ENCODE measurements at places on chromosomes 2 and 18.

DNA sequence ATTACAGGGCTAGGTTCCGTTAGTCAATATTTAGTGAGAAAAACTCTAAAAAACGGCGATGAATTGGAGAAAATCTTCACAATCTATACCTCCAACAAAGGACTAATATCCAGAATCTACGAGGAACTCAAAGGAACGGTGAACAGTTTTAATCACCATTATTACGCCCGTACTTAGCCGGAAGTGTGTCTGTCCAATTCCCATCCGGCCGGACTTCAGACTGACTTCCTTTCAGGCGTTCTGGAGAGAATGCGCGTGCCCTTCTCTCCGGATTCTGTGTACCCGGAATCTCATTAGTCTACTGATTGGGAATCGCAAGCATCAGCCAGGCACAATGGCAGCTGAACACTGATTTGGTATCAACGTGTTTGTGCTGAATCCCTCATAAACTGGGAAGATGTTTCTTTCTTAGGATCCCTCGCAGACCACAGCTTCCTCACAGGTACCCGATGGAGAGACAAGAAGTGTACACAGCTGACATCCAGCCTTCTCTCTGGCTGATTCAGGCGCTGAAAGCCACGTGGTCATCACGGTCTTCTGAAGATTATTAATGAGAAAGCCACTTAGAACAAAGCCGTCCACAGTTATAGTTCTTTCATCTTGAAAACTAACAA is 239.9 kb downstream of the ZNF516 start:
- no peak for DNase-seq

DNA sequence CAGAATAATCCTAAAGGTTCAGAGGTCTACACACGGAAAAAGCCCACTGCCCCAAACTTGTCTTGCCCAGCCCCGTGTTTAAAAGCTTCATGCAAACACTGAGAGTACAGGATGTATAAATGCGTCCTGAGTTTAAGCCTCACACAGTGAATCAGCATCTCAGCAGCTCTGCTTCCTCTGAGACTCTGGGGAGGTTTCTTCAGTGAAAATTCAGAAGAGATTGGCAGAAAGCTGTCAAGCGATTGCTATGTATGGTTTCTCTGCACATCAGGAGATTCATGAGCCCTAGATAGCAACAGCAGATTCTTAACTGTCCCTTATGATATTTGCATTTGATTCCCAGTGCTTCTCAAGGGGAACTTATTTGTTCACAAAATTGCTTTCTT is 27.1 kb downstream of the CRACDL start:
- DNase-seq = peak; percentile 5

GRCh38 chr2:241980193-241980592 is 110.7 kb downstream of the RTP5 start:
- no peak for DNase-seq

- peak; percentile 66 for DNase-seq
These were observed 456.6 kb upstream of the UBE2E3 start for GRCh38 chr2:180523621-180524340.

DNA sequence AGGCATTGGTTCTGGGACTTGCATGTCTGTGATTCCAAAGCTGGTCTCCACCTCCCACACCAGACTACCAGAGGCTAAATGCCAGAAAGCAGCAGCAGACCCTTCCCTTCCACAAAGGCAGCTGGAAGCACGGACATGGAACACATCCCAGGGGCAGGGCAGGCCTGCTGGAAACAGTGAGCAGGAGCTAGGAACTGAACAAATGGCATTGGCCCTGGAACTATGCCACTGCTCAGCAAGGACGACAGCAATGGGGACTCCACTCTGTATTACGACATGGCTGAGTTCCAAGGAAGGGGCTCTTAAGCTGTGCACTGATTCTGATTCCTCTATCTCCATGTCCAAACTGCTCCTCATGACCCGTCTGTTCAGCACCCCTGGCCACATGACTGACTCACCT is 77.8 kb upstream of the TFCP2L1 start:
- DNase-seq = no peak

- DNase-seq = no peak
These were observed 147.8 kb downstream of the UBE2E3 start for GRCh38 chr2:181128199-181128598.

GRCh38 chr2:220956429-220956828 is 615.7 kb downstream of the EPHA4 start:
- no peak for DNase-seq

DNA sequence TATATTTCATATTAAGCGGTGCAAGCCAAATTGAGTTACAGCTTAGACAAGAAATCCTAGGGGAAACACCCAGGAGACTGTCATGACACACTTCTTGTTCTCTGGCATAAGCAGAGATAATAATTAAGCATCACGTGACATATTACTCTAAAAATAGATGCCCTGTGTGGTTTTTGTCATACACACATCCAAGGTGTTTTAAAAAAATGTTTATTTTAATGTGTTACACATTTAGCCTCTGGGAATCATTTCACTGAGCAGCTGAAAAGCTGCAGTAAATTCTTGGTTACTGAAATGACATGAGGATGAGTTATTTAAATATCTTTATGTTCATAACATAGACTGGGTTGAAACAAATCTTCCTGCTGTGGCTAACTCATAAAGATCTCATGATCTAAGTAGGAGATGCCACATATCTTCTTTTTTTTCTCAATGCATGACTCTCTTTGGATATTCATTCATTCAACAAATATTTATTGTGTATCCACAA is 38.0 kb upstream of the ERMN start:
- DNase-seq = peak; percentile 28

- DNase-seq = peak; percentile 40
These were observed 469.3 kb downstream of the PLCL1 start for GRCh38 chr2:198273660-198274059.

GRCh38 chr2:140248623-140249022 is 1468.4 kb upstream of the NXPH2 start:
- no peak for DNase-seq

DNA sequence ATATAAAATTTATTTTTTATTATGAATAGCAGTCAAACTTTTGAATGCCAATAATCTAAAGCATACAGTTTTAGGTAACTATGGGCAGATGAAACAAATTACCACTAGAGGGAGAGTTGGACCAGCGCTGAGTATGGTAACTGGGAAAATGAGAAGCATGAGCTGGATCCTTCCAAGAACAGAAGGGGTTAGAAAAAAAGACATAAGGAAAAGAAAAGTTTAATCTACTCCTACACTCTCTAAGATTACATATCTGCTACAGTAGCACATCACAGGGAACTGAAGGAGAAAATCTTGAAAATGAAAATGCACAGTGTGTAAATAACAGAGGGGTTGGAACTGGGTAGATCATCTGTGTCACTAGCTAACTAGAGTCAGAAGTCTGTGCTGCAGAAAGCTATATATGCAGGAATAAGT is 15.5 kb downstream of the REG3G start:
- no peak for DNase-seq

DNA sequence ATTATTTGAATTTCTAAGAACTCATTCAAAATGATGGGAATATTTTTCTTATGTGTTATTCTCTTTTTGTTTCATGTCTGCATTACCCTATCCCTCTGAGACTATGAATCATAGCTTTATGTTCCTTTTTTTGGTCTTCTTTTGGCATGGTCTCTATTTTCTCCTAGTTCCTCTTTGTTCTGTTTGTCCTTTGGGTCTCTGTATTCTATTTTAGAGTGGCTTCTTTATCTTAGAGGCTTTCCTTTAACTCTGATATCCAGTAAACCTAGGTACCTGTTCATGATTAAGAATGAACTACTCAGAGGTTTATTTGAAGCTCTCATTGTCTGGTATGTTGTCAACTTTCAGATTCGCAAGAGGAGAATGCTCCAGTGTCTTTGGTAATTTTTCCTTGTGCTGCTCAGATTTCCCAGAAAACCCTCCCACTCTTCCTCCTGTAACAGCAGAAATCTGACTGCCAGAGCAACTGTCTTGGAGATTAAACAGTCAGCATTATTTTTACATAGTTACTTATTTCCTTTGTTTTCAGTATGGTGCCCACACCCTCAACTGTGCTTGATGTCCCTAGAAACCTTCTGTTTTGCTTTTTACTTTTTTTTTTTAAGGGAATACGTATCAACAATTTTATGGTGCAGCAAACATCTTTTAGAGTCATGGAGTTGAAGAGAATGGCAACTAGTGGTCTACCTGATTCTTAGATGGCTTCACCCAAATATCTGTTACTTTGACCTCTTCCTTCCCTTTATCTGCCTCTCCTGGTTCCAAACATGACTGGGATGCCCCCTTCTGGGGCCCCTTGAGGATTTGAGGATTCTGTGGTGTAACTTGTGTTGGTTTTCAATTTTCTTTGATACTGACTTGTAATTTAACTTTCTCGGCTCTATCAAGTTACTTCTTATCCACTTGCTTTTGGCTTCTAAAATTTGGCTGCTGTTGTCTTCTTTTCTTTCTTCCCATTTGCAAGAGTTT is 92.0 kb downstream of the DPP10 start:
- peak; percentile 4 for DNase-seq

DNA sequence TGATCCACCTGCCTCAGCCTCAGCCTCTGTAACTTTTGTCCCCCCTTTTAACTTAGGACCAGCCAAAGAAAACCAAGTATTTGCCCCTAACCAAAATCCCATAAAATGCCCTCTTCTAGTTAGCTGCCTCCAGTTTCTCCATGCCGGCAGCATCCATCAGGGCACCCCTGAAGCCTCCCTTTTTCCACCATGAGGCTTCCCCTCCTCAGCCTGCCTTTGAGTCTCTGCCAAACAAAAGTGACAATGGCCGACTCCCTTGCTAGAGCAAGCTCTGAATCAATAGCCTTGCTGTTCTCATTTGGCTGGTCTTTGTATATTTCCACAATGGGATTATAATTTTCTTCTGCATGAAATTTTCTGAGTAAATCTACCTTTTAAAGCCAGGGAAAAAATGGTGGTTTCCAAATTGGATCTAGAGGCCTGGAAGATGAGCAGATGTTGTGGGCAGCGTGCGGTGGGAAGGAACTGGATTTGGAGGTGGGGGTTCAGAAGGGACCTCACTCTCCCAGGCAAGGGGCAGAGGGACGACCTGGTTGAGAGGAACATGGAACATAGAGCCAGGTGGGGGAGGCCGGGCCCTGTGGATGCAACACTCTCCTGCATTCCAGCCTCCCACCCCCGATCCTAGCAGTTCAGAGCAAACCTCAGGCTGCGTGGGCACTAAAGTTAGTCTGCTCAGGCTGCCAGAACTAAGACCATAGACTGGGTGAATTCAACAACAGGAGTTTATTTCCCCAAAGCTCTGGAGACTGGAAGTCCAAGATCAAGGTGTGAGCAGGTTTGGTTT is 80.6 kb downstream of the HS6ST1 start:
- no peak for DNase-seq

DNA sequence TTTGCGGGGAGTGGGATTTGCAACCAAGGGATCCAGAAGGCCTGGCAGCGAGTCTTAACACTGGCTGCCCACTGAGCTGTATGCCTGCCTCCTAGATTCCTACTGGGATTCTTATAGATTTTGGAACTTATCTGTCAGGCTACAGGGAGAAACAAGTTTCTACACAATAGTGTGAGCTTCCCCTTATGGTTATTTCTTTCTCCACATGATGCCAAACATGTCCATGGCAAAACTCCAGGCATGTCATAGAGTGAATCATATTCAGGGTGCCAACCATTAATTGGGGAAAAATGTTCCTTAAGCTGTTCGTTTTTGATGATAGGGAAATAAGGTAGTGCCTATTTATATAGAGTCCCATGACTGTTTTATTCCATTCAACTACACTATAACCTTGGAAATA is 1185.2 kb upstream of the CELF4 start:
- DNase-seq = no peak

- no peak for DNase-seq
These were observed 42.6 kb downstream of the PNO1 start for GRCh38 chr2:68200157-68200787.

DNA sequence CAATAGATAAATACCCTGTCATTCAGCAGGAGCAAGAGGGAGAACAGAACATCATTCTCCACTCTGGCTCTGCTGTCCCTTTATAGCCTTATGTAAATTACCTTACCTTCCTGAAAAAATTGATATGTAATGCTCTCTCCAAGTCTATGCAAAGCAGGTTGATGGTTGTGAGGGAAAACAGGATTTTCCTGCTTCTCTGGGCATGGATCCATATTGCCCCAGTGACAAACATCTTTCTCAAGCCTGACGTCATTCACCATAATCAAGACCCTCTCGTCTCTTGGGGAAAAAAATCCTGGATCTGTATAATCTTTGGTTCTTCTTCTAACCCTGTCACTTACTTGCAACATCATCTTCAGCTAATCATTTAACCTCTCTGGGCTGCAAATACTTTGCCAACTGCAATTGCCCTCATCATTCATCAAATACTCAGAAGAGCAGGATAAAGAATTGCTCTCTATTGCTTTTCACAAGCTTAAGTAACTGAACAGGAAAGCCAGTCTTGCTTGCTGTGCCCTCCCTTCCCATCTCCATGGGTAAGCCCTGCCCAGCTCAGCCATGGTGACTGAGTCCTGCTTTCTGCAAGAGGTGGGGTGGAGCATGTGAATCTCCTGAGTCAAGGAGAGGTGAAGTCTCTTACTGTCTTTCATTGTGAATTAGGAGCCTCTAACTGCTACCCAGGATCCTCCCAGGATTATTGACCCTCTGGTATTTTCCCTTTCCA is 123.7 kb upstream of the KLF7 start:
- no peak for DNase-seq

GRCh38 chr18:44035554-44035953 is 645.1 kb upstream of the SETBP1 start:
- no peak for DNase-seq

DNA sequence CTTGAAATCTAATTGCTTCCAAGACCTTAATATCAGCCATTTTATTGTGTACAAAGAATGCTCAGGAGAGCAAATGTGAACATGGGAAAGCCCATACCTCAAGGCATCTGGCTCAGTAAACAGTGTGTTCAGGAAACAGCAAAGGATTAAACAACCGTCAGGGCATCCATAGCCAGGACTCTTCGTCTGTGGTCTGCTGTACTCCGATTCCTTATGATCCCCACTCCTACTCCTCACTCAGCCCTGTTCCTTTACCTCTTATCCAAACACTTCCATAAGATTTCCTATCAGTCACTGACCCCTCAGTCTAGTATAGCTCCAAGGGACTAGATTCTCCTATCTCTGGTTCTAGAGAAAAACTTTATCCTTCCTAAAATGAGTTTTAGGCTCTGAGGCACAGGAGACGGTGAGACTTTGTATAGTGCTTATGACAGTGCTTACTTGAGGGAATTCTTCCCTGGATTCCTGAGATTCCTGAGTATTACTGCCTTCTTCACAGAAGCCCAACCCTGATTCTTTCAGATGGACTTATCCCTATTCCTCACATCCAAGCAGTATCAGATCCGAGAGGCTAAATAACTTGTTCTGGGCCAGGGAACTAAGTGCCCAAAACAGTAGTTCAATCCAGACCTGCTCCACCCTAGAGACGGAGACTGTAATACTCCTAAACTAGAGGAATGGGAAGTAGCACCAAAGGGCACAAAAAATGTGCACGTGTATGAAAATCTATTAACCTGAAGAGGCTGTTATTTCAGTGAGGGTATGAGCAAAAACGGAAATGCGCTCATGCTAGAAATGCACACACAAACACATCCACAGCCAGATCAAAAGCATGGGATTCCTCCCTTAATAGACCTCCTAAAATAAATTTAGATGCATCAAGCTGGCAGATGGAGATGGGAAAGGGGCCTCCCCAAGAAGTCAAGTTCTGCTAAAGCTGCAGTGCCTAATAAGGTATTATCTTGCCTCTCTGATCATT is 42.1 kb upstream of the SIGLEC15 start:
- DNase-seq = peak; percentile 87

All from fibroblast of skin of scalp (primary cell).